ENCODE measurements at places on chromosomes 3 and 15.

DNA sequence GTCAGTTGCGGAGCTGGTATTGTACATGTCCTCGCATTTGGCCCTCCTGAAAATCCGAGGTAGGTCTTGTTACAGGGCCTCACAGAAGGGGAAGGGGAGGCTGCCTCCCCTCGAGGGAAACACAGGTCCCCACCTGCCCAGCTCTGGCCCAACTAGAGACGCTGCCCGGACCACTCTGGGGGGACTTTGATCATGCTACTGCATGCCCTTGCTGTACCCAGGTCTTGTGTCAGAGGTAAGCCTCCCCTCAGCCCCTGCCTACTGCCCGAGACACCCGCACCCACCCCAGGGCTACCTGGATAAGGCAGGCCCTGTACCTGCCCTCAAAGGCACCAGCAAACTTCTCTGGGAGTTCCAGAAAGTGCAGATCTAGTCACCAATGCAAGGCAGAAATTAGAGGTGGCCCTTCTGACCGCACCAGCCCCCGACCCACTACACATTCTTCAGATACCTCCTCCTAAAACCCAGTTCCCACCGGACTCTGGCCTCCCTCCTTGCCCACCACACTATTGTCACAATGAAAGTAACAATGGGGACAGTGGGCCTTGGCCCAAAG lies 981 bp upstream of the SCAP start:
- DNase-seq = no peak

- peak; percentile 72 for DNase-seq
Measured at GRCh38 chr15:79943820-79944219, 27.2 kb downstream of the BCL2A1 start.

DNA sequence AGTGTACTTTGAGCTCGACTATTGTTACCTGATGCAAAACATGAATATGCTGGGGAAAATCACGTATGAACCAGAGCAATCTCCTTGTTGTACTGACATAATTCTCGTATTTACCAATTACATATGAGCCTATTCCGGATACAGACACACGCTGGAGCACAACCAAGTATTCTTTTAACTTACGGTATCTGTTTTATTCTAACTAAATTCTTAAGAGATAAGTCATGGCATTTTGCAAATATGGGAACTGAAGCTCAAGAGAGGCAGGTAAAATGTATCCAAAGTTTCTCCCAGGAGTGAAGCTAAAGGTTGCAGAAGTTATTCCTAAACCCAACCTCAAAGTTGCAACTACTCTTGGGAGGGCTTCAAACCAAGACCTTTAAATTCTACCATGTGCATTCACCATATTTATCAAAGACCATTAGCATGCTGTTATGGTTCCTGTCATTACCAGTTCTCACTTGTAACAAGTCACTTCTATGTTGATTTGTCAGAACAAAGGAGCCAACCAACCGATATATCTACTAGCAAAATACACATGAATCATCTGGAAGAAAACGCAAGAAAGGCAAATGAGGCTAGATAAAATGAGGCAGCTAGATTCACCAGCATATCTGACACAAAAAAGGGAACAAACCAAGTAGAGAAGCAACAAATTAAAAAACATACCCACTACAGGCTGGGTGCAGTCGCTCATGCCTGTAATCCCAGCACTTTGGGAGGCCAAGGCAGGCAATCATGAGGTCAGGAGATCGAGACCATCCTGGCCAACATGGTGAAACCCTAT lies 17.8 kb downstream of the TBL1XR1 start:
- no peak for DNase-seq

DNA sequence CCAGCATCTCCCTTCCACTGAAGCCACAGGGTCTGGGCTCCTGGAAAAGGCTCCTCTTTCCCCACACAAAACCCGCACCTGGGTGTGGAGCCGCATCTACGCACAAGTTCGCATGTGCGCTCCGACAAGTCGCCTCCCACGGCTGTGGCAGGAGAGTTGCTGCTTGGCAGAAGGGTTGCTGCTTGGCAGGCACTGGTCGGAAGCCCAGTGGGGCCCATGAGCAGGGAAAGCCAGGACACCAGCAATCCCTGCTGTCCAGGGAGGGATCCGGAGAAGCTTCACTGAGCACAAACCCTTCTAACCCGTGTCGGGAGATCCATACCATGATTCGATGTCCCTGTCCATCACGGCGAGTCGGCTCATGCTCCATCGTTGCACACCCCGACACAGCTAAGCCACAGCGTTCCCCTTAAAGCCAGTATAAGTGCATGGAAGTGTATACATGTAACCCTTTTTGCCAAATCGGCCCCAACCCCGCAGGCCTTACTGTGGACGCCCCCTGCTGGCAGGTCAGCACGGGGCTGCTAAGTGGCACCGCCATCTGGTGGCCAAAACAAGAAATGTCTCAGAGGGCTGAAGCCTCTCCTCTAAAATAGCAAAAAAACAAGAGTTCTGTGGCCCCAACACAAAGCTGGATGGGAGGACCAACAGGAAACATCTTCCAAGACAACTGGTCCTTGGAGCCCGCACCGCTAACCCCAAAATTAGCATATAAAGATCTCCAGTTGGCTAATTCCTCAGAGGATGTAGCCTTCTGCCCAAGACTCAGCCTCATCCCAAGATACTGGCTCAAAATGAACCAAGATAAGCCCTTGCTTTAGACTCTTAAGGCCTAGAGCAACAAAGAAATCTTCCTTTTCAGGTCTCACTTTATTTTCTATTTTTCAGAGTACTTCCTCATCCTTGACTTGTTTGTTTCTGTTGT lies 8.3 kb downstream of the ANKRD63 start:
- DNase-seq = peak; percentile 73

DNA sequence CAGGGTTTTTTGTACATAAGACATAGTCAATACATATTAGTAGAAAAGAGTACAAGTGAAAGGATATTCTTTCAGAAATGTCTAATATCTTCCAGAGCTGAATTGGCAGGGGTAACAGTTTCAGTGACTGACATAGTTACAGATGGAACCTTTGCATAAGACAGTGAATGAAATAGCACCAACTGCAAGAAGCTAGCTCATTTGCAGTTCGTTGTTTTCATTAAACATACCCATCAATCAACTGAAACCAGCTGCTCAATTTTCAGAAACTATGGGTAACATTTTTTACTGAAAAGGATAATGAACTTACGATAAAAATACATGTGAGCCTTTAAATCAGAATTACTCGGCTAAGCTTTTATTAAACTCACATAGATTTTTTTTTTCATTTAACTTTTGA lies 93.9 kb upstream of the EPHA3 start:
- no peak for DNase-seq

DNA sequence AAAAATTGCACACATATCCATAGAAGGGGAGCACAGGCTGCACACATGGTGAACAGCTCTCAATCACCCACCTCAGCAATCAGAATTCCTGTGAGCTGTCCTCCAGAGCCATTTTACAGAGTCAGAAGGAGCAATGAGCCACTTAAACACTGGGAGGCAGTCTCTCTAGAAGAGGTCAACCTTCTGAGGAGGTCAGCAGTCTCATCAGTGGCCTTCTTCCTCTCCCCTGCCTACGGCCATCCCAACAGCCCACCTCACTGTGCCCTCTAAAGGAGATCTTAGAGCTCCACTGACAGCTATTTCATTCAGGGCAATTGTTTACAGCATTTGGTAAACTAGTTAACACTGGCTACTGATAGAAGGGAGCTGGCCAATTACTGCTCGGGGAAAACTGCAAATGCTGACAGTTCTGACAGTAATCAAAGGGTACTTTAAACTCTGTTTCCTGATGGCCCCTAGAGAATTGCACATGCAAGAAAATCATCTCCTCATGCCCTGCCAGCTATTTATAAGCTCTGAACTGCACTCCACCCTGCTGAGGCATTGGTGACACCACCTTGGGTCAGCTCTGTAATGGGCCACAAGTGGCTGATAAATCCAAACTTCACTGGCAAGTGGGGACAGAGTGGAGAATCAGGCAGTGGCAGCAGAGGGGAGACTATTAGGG lies 42.1 kb upstream of the TSPAN3 start:
- DNase-seq = no peak
